Activated T-cell treated with anti-CD3 and anti-CD28 coated beads, Interleukin-2, amount 50 U/mL, for 72 hours (primary cell): ENCODE measurements at places on chromosomes 12 and 14.

DNA sequence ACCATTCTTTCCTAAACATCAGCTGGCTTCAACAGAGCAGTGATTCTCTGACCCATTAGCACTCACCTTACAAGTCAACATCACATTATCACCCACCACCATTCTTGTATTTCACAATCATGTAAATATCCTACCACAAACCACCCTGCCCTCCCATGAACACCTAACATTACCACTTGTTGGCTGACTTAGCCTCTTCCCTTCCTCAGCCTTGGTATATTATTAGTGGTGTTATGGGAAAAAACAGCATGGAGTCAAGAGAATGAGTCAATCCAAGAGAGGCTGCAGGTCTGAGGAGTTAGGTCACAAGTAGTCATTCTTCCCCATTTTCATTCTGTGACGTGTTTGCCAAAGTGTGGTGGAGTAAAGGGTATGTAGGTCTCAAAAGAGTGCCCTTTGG, 22.3 kb upstream of the MGP start:
- no peak for DNase-seq

- DNase-seq = no peak
Observed at GRCh38 chr12:112342587-112342986, 39.6 kb downstream of the HECTD4 start.

GRCh38 chr14:73591690-73592449, at the start of gene ACOT4:
Gene ACOT4, plus strand, starts transcription at chr14:73591873. Its CDS starts 87 bp downstream, at chr14:73591960.
- DNase-seq = peak; percentile 69

DNA sequence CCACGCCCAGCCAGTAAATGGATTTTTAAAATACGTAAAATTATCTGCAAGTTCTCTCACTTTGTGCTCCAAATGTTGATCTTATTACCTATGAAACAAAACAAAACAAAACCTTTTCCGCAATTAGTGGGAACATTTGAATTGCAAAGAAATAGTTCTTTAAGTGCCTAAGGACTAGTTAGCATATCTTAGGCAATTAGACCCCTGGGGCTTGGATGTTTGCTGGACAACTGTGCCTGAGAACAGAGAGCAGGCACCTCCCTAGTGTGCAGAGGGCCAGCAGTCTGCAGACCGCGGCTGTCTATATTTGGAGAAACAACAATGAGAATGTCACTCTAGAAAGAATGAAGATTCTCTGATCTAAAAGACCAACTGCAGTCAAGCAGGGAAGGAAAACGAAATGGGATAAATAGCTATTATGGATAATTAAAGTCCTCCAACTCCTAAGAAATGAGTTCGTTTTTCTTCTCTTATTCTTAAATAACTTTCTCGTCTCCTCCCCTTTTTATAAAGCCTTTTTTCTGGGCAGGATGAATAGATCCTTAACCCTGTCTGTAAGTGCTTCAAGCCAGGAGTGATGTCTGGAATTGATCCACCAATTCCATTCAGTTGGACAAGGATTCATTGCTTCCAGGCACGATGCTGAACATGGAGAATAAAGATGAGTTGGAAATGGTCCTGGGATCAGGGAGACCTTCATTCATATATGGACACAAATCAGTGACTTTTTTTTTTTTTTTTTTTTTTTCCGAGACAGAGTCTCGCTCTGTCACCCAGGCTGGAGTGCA, 16.2 kb downstream of the SLC17A8 start:
- DNase-seq = no peak

GRCh38 chr12:69872804-69873203, 47.8 kb downstream of the MYRFL start:
- DNase-seq = no peak

GRCh38 chr12:105231396-105231795, 4.6 kb downstream of the APPL2 start:
- no peak for DNase-seq

- no peak for DNase-seq
Observed at GRCh38 chr14:104510216-104510615, 69.3 kb upstream of the C14orf180 start.

GRCh38 chr12:67667276-67668073, 18.9 kb downstream of the DYRK2 start:
- no peak for DNase-seq
